ENCODE measurements at places on chromosomes 3 and 15. TPM values are rescaled to one million over a fixed set of nuclear protein-coding genes. Genes with fewer than 3 reads are reported as not detected.

- DNase-seq = no peak
Observed at GRCh38 chr3:89145995-89146394, 38.6 kb downstream of the EPHA3 start.

GRCh38 chr3:141663993-141664392 is 74.1 kb upstream of the RNF7 start:
- peak; percentile 44 for DNase-seq

The SOX2 gene
- 264 TPM for total RNA-seq

GRCh38 chr3:152650177-152650576 is 184.8 kb upstream of the P2RY1 start:
- no peak for DNase-seq

The C3orf85 gene
- total RNA-seq = not detected

Measured in H7 (cell line).